ENCODE measurements at places on chromosomes 13 and 19. TPM values are rescaled to one million over a fixed set of nuclear protein-coding genes. Genes with fewer than 3 reads are reported as not detected.

Gene TSHZ3
- total RNA-seq, result 3.9 TPM

Gene IFI30
- total RNA-seq, result 43.2 TPM

Gene ZNF433
- 4.4 TPM for total RNA-seq

Gene APOC1
- total RNA-seq, result 3.6 TPM

Gene TMEM147
- 106 TPM for total RNA-seq
